Memory B cell (primary cell): ENCODE measurements at places on chromosomes 4 and X.

DNA sequence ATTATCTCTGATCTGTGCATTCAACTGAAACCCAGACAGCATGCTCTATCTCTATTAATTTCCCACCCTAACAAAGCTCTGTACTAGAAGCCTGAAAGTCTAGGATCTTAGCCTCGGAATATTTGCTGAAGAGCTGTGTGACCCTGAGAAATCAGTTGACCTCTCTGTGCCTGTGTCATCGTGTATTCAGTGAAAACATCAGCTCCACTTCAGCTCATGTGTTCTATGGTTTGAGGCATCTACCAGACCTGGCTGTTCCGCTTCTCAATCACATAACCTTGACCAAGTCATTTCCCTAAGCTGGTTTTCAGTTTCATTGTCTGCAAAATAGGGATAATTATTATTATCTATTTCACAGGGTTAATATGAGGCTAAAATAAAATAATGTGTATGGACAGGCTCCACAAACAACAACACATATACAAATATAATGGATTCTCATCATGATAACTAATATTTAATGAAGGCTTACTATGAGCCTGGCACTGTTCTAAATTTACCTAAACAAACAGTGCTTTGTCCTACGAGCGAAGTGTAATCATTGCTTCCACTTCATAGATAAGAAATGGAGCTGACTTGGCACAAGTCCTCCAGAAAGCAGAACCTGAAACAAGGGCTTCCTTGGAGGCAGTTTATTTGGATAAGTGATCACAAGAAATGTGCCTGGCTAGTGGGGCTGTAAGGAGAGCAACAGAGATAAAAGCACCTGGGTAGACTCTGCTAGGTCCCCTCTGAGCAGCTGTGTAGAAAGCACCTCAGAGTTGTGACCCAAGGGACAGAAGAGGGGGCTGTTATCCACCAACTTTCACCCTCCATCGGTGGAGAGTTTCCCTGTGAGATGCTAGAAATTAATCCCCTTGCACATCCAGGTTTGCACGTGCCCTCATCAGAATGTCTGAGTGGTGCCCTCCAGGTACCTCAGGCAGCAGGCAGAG lies 356.9 kb downstream of the RAB28 start:
- no peak overlapping the region for H3K4me3 ChIP-seq
- peaks cover 3% of the 10 kb centered on the region for H3K4me1 ChIP-seq
- no peak for DNase-seq
- peaks cover 2% of the 10 kb centered on the region for H3K36me3 ChIP-seq
- no peak overlapping the region for H3K27ac ChIP-seq

- H3K27ac ChIP-seq = no peak overlapping the region
- no peak overlapping the region for H3K4me3 ChIP-seq
- no peak for DNase-seq
- H3K36me3 ChIP-seq = no peaks in the 10 kb centered on the region
- no peaks in the 10 kb centered on the region for H3K4me1 ChIP-seq
Measured at GRCh38 chr4:123856689-123857545, 460.3 kb downstream of the SPRY1 start.

- no peaks in the 10 kb centered on the region for H3K4me1 ChIP-seq
- no peak overlapping the region for H3K4me3 ChIP-seq
- no peak overlapping the region for H3K27ac ChIP-seq
- peaks cover 6% of the 10 kb centered on the region for H3K27me3 ChIP-seq
Measured at GRCh38 chr4:73702796-73703287, 37.5 kb upstream of the CXCL8 start.

DNA sequence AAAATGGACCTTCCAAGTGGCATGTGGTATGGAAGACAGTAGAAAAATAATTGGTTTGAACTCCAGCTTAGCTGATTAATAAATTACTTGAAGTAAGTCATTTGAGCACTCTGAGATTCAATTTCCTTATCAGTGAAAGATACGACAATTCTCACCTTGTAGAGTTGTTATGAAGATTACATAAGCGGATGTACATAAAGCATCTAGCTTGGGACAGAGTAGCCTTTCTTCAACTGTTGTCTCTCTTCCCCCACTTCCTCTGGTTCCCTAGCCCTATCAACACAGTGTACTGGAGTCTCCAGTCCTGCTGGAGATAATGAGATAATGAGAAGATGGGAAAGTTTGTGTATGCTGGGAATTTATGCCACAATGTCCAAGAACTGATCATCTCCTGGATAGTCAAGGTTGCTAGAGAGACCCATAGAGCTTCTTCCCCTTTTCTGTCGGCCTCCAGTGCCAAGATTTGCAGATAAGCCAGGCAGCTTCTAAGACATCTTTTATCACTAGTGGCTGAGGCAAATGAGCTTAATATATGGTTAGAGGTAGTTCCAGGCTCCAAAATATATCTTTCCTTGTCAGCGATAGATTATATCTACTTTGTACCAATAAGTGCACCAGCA lies 33.9 kb downstream of the VSIG4 start:
- peaks cover 41% of the 10 kb centered on the region for H3K4me1 ChIP-seq
- no peak for DNase-seq
- no peaks in the 10 kb centered on the region for H3K27me3 ChIP-seq
